Stomach (tissue), 19 donors: ENCODE measurements at places on chromosomes 7 and 10. TPM values are rescaled to one million over a fixed set of nuclear protein-coding genes. Genes with fewer than 3 reads are reported as not detected.

TMEM196 gene
- not detected for total RNA-seq

SFTPA1 gene
- not detected for total RNA-seq

VGF gene
- total RNA-seq: 5.8 TPM

AKR1C1 gene
- total RNA-seq: 40.8 TPM

RGR gene
- not detected for total RNA-seq

DNA sequence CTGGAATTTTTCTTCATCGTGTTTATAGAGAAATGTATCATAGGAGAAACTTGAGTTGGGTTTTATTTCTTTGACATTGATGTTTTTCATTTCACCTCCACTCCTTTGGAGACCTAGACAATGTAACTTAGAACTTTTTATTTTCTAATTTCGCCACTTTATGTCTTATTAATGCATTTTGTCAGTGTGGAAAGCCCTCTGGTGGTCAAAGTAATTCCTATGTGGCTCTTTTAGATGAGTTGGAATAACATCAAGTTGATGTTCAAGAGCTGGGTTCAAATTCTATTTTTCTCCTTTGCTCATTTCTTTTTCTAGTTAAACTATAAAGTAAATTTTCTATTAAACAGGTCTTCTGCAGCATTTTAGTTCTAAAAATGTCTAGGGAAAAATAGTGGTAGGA, 478.6 kb downstream of the LRMDA start:
- peak; percentile 59 for DNase-seq

DNA sequence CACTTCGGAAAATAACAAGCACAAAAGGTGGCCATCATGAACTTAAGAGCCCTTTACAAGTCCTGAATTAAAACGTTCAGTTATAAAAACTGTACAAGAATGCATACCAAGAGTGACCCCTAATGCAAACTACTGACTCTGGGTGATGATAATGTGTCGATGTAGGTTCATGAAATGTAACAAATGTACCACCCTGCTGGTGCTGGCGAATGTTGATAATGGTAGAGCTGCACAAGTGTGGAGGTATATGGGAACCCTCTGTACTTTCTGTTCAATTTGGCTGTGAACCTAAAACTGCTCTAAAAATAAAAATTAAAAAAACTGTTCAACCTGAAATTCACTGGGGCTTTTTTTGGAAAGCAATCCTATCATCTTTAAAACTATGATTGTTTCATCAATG, 3.3 kb downstream of the FAM133B start:
- DNase-seq: no peak

- DNase-seq: no peak
These were observed 114.0 kb downstream of the TCF7L2 start for GRCh38 chr10:113064039-113064438.

GRCh38 chr10:120570418-120570817, 113.4 kb downstream of the PLPP4 start:
- no peak for DNase-seq

- no peak for DNase-seq
These were observed 7.7 kb downstream of the VAX1 start for GRCh38 chr10:117130346-117130745.
